CD8-positive, alpha-beta memory T cell (primary cell): ENCODE measurements at places on chromosomes 4 and X. TPM values are rescaled to one million over a fixed set of nuclear protein-coding genes. Genes with fewer than 3 reads are reported as not detected.

DNA sequence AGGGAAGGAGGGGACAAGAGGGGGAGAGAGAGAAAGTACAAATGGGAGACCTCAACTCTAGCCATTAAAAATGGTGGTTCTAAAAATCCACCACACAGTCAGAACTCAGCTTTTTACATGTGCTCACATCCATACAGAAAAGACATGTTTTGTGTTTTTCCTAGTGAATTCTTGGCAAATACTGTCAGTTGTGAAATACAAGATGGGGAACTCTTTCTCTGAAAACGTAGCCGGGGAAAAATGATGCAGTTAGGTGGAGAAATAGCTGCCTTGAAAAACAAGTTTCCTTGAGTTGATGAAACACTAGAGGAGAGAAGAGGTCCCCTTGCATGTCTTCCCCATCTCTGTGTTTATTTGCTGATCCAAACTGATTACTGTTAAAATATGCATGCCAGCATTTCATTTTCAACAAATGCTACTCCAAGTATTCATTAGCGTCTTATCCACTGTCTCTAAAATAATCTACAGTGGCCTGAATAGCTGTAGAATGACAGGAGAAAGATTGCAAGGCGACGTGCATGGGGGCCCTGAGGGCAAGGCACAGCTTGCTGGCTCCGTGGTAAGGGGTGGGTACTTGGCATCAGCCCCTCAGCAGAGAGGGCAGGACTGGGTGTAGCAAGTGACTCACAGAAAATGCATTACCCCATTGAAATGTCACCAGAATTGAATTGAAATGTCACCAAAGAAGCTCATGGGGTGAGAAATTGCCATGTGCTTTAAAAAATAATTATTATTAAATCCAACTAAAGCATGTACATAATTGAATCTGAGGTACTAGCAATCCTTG lies 48.1 kb upstream of the TBL1X start:
- H3K36me3 ChIP-seq, result no peaks in the 10 kb centered on the region
- no peak for DNase-seq
- H3K27ac ChIP-seq, result no peak overlapping the region

GRCh38 chr4:8540586-8540985 lies 39.6 kb upstream of the GPR78 start:
- no peaks in the 10 kb centered on the region for H3K27me3 ChIP-seq
- H3K4me1 ChIP-seq, result no peaks in the 10 kb centered on the region
- H3K4me3 ChIP-seq, result no peak overlapping the region
- DNase-seq, result no peak
- no peaks in the 10 kb centered on the region for H3K36me3 ChIP-seq
- H3K27ac ChIP-seq, result no peak overlapping the region

GRCh38 chrX:14356401-14356800 lies 172.9 kb upstream of the GLRA2 start:
- H3K27me3 ChIP-seq, result no peaks in the 10 kb centered on the region
- H3K4me3 ChIP-seq, result no peak overlapping the region
- no peaks in the 10 kb centered on the region for H3K4me1 ChIP-seq
- no peak for DNase-seq
- no peaks in the 10 kb centered on the region for H3K36me3 ChIP-seq

DNA sequence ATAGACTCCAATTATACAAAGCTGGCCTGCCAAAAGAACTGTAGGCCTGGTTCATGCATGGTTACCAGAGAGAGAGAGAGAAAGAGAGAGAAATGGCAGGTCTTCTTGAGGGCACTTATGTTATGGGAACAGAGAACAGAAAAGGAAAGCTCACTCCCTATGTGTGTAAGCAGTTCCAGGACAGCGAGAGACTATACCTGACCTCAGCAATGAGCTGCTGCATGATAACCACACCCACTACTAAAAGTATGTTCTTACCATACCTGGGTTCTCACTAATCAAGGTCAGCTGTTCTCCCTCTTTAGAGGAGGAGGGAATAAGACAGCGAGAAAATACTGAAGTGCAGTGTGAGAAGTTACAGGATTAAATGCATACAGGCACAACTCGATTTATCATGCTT lies 583.3 kb downstream of the GBA3 start:
- H3K27me3 ChIP-seq, result no peaks in the 10 kb centered on the region
- no peaks in the 10 kb centered on the region for H3K36me3 ChIP-seq
- no peak overlapping the region for H3K27ac ChIP-seq

GRCh38 chr4:156534205-156534604 lies 437.4 kb downstream of the PDGFC start:
- H3K4me3 ChIP-seq, result no peak overlapping the region
- H3K27me3 ChIP-seq, result no peaks in the 10 kb centered on the region
- no peak overlapping the region for H3K27ac ChIP-seq
- no peak for DNase-seq
- H3K36me3 ChIP-seq, result no peaks in the 10 kb centered on the region
- no peaks in the 10 kb centered on the region for H3K4me1 ChIP-seq

Gene PNMA5
- total RNA-seq, result not detected

DNA sequence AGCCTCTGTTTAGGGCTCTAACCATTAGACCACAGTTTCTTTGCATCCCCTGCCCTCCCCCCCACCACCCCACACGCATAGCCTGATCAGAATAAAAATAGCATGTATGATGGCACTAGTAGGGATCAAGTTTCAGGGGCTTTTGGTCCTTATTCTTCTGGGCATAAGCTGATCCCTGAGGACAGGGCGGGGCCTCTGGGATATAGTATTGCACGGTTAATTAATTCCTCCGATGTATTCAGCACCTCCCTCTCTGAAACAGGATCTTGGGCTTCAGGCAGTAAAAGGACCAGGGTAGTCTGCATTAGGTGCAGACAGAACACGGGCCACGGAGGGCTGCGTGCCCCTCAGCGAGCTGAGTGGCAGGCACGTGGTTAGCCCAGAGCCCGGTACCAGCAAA lies 57.1 kb downstream of the ELF4 start:
- no peaks in the 10 kb centered on the region for H3K27me3 ChIP-seq
- no peak for DNase-seq
- peaks cover 11% of the 10 kb centered on the region for H3K36me3 ChIP-seq
- no peak overlapping the region for H3K4me3 ChIP-seq
- no peak overlapping the region for H3K27ac ChIP-seq

GRCh38 chr4:186020793-186021407 lies 48.1 kb upstream of the TLR3 start:
- no peaks in the 10 kb centered on the region for H3K36me3 ChIP-seq
- H3K27me3 ChIP-seq, result no peaks in the 10 kb centered on the region
- H3K27ac ChIP-seq, result no peak overlapping the region
- no peaks in the 10 kb centered on the region for H3K4me1 ChIP-seq
- DNase-seq, result no peak
- no peak overlapping the region for H3K4me3 ChIP-seq

Gene PABPC5
- total RNA-seq, result not detected

Gene CXCL11
- not detected for total RNA-seq

Gene MCF2
- total RNA-seq, result 0.22 TPM

Gene CLDN2
- not detected for total RNA-seq

Gene MAGED4B
- total RNA-seq, result 2.1 TPM

DNA sequence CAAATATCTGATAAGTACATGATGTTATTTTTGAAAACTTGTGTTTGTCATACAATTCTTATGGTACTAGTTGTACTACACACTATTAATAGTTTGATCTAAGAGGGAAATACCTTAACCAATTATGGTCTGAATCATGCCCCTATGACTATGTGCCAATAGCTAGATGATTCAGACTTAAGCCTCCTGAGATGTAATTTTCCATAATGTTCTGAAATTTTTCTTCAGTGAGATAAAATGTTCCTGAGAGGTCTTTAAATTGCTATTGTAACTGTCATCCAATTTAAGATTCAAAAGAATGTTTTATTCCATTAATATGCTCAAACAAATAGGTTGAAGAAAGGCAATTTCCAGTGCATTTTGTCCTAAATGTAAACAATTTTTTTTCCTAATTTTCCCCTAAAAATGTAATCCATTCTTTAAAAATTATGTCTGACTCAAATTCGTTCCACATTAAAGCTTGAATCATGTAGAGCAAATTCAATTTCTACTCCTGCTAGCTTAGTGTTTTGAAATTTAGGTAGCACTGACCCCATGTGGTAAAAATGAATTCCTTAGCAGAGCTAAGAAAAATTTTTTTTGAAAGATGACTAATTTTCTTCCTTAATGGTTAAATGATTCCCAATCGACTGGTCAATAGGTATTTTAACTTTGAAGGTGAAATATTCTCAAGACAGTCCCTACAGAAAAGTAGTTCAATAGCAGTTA lies 49.1 kb downstream of the APOOL start:
- H3K4me3 ChIP-seq, result no peak overlapping the region
- no peaks in the 10 kb centered on the region for H3K36me3 ChIP-seq
- no peak for DNase-seq
- no peak overlapping the region for H3K27ac ChIP-seq
- no peaks in the 10 kb centered on the region for H3K27me3 ChIP-seq
- no peaks in the 10 kb centered on the region for H3K4me1 ChIP-seq

- H3K36me3 ChIP-seq, result no peaks in the 10 kb centered on the region
- no peaks in the 10 kb centered on the region for H3K27me3 ChIP-seq
- H3K4me3 ChIP-seq, result no peak overlapping the region
- H3K4me1 ChIP-seq, result no peaks in the 10 kb centered on the region
- DNase-seq, result no peak
- H3K27ac ChIP-seq, result no peak overlapping the region
Observed at GRCh38 chrX:148069759-148070503, 88.8 kb downstream of the FMR1NB start.

- no peaks in the 10 kb centered on the region for H3K36me3 ChIP-seq
- no peak overlapping the region for H3K27ac ChIP-seq
- no peaks in the 10 kb centered on the region for H3K4me1 ChIP-seq
- no peak for DNase-seq
Observed at GRCh38 chr4:156962528-156962974, 9.0 kb downstream of the PDGFC start.

GRCh38 chrX:23372220-23372902 lies 37.7 kb downstream of the PTCHD1 start:
- no peak overlapping the region for H3K4me3 ChIP-seq
- no peaks in the 10 kb centered on the region for H3K27me3 ChIP-seq
- no peaks in the 10 kb centered on the region for H3K4me1 ChIP-seq
- H3K27ac ChIP-seq, result no peak overlapping the region
- no peaks in the 10 kb centered on the region for H3K36me3 ChIP-seq

DNA sequence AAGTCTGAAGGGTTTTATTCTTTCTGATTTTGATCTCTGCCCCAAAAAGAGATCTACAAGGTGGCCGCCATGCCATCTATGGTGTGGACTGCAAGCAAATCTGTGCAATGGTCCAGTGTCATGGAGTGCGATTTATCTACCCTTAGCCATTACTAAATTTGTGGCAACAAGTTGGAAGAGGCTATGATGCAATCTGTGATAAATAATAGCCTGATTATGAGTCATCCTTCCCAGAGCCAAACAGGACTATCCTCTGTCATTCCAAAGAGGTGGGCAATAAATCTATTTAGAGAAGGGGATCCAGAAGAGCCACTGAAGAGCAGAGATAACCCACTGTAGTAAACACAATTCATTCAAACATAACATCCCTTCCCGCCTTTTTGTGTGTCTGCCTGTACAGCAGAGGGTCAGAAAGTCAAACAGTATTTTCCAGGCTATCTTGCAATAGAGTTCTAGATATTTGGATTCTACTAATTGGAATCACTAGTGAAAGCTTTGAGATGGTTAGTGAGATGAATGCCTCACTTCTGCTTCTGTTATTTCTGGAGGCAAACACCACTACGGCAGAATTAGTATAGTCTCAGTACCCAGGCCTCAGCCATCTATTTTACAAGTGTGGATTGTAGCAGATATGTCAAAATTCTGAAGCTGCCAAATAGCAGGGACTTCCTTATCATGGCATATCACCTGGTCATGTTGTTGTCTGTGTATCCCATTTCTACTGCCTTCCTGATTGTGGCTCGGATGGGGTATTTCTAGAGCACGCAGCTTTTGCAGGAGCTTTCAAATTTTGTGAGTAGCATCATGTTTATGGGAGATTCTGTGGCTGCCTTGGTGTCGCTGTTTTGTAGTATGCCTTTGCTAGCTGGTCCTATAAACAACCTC lies 192.0 kb downstream of the SMIM20 start:
- H3K36me3 ChIP-seq, result no peaks in the 10 kb centered on the region
- no peaks in the 10 kb centered on the region for H3K4me1 ChIP-seq
- no peaks in the 10 kb centered on the region for H3K27me3 ChIP-seq
- H3K4me3 ChIP-seq, result no peak overlapping the region
- no peak overlapping the region for H3K27ac ChIP-seq

DNA sequence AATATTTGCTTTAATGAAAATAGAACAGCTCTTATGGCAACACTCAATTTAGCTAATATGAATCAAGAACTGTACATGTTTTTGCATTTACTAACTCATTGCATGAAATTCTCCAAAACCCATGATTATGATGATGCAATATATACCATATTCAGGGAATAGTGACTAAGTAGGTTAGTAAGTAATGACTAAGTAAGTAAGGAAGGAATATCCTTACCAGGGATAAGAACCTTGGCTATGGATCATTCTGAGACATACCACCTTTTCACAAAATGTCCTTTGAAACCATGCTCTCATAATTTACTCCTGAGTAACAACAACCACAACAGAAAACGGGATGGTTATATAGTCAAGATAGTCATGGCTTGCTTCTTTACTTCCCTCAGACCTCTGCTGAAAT lies 1513.0 kb downstream of the STIM2 start:
- DNase-seq, result no peak
- no peak overlapping the region for H3K4me3 ChIP-seq
- H3K27ac ChIP-seq, result no peak overlapping the region

GRCh38 chrX:103212749-103213457 lies 2.0 kb upstream of the BEX4 start:
- no peak for DNase-seq
- peaks cover 4% of the 10 kb centered on the region for H3K4me1 ChIP-seq
- H3K36me3 ChIP-seq, result no peaks in the 10 kb centered on the region
- H3K4me3 ChIP-seq, result no peak overlapping the region
- H3K27me3 ChIP-seq, result no peaks in the 10 kb centered on the region
- H3K27ac ChIP-seq, result no peak overlapping the region

DNA sequence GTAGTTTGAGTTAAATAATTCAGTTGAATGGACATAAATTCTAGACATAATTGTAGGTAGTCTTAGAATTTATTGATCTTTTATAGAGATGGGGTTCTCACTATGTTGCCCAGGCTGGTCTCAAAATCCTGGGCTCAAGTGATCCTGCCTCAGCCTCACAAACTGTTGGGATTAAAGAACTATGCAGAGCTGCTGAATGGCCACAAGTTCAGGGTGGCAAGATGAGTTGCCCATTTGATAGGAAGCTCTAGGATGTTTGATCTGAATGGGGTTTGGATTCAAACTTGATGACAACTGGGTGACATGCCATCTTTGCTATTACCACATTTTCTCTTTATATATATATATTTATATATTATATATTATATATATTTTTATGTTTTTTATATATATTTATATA lies 3.6 kb downstream of the RPL36A start:
- peaks cover 9% of the 10 kb centered on the region for H3K4me1 ChIP-seq
- H3K4me3 ChIP-seq, result no peak overlapping the region

Gene HNRNPDL
- total RNA-seq, result 423 TPM

Gene MAP3K15
- total RNA-seq, result 0.13 TPM
